ENCODE measurements at places on chromosomes 2 and 18.

DNA sequence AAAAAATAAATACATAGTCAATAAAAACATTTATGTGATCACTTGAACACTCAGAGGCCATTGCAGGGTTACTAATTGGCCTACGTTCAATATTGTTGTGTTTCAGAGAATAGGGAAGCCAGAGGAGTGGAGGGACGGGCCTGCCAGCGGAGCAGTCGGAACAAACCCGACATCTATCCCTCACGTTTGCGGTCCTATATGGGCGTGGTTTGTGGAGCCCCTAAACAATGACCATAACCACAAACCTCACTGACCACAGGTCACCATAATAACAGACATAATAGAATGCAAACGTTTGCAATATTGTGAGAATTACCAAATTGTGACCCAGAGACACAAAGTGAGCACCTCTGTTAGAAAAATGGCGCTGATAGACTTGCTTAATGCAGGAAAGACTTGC, 19.5 kb upstream of the ZNF516 start:
- no peak for DNase-seq

- DNase-seq = no peak
Measured at GRCh38 chr2:96665083-96665569, 22.6 kb downstream of the FER1L5 start.

GRCh38 chr2:11932962-11933361, 186.5 kb downstream of the LPIN1 start:
- DNase-seq = no peak

GRCh38 chr2:206920310-206920709, 19.0 kb upstream of the CPO start:
- DNase-seq = peak; percentile 21

DNA sequence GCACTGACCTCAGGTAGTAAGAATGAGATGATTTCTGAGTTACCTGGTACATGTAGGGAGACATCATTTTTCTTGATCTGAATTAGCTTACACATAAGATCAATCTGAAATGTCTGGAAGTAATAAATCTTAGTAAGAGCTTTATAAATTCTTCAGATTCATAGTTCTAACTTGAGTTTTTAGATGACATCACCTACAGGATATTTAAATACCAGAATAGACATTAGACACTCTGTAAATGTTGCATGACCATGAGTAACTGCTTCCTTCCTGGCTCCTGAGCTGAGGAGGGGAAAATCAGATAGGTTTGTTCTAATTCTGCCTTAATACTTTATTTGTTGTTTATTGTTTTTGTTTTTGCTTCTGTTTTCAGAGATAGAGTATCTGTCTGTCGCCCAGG, 181.8 kb downstream of the PHLPP1 start:
- no peak for DNase-seq

DNA sequence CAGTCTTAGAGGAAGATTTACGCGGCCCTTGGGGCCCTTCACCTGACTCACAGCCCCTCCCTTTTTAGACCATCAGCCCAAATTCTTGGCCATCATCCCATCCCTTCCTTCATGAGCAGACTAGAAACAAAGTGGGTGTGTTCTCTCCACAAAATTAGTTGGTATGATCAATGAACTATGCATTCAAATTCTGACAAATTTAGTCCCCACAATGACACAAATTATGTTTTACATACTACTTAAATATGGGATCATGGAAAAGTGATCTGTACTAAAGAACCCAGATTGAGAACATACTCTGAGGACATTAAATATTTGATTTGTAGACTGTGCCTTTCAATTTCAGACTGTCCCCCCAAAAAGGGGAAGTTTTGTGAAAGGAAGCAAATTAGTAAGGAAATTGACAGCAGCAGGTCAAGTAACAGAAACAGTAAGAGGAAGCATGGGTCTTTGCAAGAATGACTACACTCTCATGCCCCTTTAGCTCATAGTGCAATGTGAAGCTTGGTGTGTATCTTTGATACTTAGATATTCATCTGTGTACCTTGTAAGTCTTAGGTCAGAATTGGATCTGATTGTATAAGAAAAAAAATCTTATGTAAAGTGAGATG, 2.2 kb upstream of the MAPRE2 start:
- DNase-seq = no peak

DNA sequence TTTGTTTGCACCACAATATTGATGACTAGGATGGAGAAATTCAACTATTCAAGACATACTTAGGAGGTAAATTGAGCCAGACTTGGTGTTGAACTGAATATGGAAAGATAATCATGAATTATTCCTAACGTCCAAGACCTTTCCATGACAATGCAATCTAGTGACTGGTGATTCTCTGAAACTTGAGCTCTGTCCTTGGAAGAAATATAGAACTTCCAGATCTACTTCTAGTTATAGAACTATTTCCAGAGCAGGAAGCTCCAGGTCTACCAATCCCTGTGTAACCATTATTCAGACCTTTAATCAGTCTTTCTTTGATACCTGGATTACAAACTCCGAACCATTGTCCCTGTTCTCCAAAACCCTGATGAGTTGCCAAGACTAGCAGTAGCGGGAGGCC, 272.6 kb upstream of the SLC14A2 start:
- DNase-seq = no peak

GRCh38 chr18:3593381-3593903, 143.5 kb downstream of the TGIF1 start:
- no peak for DNase-seq

DNA sequence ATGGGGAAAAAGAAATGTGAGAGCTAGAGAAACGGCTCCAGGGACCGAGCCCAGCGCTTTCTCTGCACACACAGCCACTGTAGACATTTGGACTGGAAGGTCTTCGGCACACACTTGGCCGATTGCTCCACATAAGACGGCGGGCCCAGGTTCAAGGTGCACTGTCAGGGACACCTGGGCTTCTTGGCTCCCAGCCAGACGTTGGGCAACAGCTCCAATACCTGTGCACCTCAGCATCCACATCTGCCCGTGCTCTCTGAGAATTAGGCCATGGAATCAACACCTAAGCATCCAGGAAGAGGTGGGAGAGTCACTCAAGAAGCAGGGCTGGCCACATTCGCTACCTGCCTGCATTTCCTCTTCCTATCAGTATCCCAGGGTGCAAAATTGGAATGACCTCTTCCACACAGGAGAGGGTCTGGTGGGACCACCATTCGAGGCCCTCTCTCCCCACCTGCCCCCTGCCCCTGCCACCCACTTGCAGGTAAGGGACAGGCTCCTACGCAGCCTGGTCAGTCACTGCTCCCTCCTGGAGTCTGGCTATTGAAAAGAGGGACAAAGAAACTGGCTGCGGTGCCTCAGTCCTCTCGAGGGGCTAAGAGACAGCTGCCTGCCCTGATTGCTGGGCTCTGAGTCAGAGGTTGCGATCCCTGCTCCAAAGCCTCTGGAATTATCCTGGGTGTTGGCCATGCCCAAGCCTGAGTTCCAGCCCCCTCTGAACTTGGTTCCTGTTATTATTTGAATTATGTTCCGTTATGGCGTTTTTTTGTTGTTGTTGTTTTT, 40.1 kb upstream of the TAF1B start:
- DNase-seq = peak; percentile 59

GRCh38 chr18:313931-314330, 46.1 kb upstream of the THOC1 start:
- DNase-seq = no peak

- no peak for DNase-seq
Measured at GRCh38 chr2:217011576-217011975, 151.7 kb upstream of the TNP1 start.

GRCh38 chr18:9353596-9353995, 19.0 kb downstream of the TWSG1 start:
- no peak for DNase-seq

- DNase-seq = no peak
Measured at GRCh38 chr2:27307545-27308358, 493 bp downstream of the UCN start.

DNA sequence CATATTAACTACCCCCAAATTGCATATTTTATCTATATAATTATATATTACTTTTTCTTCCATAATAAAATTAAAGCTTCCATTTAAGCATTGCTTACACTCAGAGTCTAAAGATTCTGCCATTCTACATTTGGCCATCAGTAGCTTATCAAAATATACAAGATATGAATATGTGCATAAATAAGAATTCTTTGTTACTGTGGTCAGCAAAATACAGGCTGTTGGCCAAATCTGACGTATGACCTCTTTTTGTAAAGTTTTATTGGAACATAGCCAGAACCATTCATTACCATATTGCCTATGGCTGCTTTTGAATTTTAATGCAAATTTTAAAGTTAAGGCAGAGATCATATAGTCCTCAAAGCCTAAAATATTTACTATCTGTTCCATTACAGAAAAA, 643.9 kb upstream of the VRK2 start:
- DNase-seq = no peak

DNA sequence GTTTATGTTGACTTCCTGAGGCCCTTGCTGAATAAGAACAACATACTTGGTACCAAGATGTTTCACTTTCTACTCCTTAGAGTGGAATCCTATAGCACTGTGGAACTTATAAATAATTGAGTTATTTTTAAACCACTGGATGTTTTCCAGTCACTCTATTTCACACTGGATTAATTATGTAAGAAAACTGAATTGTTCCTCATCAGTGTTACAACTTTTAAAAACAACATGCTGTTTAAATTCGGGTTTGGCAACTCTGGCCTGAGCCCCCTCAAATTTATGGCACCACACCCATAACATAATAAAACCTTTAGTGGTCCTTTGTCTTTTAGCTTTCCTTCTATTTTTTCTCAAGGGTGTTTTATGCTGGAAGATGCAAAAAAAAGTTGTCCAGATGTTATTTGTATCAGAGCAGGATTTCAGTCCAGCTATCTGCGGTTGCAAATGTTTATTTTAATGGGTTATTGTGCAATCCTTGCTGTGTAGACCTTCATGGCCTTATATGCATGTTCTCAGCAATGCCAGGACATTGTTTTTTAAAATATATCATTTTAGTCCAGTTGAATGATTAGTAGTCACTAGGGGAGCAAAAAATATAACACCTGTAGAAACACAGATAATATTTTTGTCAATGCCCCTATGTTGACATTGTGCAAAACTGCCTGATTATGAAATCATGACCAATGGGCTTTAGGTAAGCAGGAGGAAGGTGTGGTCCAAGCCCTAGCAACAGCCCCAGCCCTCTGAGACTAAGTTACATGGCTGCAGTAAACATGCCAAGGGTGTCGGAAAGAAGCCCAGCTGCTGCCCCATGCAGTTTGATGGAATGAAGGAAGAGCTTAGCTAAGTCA, 638.0 kb upstream of the ZEB2 start:
- peak; percentile 8 for DNase-seq

GRCh38 chr18:76752400-76752799, 70.0 kb upstream of the ZNF236 start:
- DNase-seq = no peak

- no peak for DNase-seq
Measured at GRCh38 chr2:12257476-12257875, 459.3 kb upstream of the TRIB2 start.

- no peak for DNase-seq
Measured at GRCh38 chr18:68438536-68438935, 276.4 kb downstream of the TMX3 start.

GRCh38 chr18:13546638-13547037, 179.7 kb downstream of the FAM210A start:
- DNase-seq = no peak

- DNase-seq = peak; percentile 62
Measured at GRCh38 chr18:46097431-46097800, 680 bp downstream of the ATP5F1A start.

DNA sequence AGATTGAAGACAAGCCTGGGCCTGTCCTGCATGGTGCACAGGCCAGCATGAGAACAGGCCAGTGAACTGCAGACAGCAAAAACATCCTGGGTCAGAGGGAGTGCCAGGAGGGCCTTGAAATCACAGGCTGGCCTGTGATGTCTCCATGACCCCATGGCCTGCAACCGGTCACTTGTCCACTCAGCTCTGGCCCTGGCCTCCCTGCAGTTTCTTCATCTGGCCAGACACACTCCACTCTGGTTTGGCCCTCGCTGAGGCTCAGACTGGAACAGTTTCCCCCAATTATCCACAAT, 12.6 kb downstream of the CYRIA start:
- DNase-seq = no peak

DNA sequence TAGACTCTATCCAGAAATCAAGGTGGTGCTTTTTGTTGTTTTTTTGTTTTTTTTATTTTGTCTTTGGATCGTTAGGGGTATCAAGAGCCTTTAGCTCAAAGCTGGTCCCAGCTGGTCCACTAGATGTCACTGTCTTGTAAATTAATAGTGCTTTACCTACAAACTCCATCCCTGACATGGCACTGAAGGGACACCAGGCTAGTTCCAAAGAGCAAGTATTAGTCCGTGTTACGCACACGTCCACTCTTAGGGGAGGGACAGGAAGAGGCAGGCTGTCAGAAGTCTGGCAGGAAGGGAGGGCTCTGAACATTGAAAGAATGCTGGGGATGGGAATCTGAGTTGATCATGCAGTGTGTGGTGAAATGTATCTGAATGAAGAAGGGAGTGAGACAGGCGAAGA, 85.9 kb upstream of the CCBE1 start:
- peak; percentile 43 for DNase-seq

- DNase-seq = no peak
Measured at GRCh38 chr18:40939656-40940515, 1015.1 kb upstream of the PIK3C3 start.

GRCh38 chr2:64852771-64853241, 136.4 kb upstream of the SLC1A4 start:
- DNase-seq = no peak

- no peak for DNase-seq
Measured at GRCh38 chr2:134220344-134220974, 33.4 kb upstream of the MGAT5 start.

DNA sequence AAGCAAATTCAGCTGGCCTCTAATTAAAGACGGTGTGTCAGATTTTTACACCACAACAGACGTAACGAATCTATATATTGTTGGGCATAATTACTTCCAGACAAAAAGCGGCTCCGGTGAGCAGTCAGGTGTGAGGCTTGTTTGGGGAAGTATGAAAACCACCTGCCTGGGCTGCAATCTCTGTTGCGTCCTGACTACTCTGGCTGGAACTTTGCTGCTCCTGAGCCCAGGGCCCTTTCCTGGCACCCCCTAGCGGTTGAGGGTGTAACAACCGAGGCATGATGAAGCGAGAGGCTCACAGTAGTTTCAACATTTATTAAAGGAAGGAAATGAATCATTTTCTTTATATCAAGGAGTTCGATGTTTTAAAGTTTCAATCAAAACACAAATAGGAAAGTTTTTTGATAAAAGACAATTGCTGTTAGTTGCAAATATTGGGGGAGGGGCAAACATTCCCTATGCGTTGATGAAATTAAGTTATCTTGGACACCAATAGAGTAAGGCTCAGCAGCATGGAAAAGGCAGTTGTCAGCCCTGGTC, 10.6 kb upstream of the ITGB6 start:
- peak; percentile 86 for DNase-seq

DNA sequence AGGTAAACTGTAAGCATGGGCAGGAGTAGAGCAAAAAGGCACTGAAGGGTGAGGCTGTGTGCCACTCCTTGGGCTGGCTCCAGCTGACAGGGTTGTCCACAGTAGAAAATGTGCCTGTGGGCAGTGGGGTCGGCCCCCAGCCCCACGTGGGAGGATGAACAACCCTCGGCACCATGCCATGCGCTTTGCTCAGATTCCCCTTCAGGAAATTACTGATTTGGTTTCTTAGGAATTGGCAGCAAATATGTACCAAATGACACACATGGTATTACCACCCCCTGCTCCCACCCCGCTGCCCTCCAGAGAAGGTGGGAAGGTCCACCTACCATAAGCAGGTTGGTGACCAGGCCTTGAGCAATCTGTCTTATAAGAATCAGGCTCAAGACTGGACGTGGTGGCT, 13.6 kb downstream of the ADCY3 start:
- DNase-seq = no peak

- DNase-seq = peak; percentile 96
Measured at GRCh38 chr18:48896875-48897511, 53.8 kb downstream of the SMAD7 start.

Data from RPMI8226 (cell line).